Esophagus (tissue), 2 donors: ENCODE measurements at places on chromosomes 11 and 22. TPM values are rescaled to one million over a fixed set of nuclear protein-coding genes. Genes with fewer than 3 reads are reported as not detected.

Gene OR6A2
- not detected for polyA plus RNA-seq

Gene FOSL1
- polyA plus RNA-seq = 26.7 TPM

Gene GLB1L3
- 0.04 TPM for polyA plus RNA-seq

Gene CNGA4
- 0.06 TPM for polyA plus RNA-seq

Gene DEPDC5
- polyA plus RNA-seq = 10.8 TPM

Gene ROM1
- 10.5 TPM for polyA plus RNA-seq

Gene SLC1A2
- polyA plus RNA-seq = not detected

Gene NEFH
- 0.16 TPM for polyA plus RNA-seq

Gene SYT12
- 0.53 TPM for polyA plus RNA-seq

Gene AQP11
- 0.06 TPM for polyA plus RNA-seq

Gene MIF
- 706 TPM for polyA plus RNA-seq

Gene TRIM29
- 943 TPM for polyA plus RNA-seq

Gene TYR
- not detected for polyA plus RNA-seq

Gene LGALS12
- 0.04 TPM for polyA plus RNA-seq

Gene SLC22A24
- not detected for polyA plus RNA-seq

Gene RELA
- polyA plus RNA-seq = 40.0 TPM

Gene PICK1
- polyA plus RNA-seq = 25.6 TPM

Gene GAS2L1
- polyA plus RNA-seq = 25.2 TPM

Gene OR2AT4
- not detected for polyA plus RNA-seq

Gene ARHGAP8
- polyA plus RNA-seq = 11.2 TPM

Gene BCO2
- 11.1 TPM for polyA plus RNA-seq

Gene ELP4
- polyA plus RNA-seq = 15.5 TPM

Gene ADAMTS8
- 3.1 TPM for polyA plus RNA-seq

Gene ARHGEF12
- 15.3 TPM for polyA plus RNA-seq

Gene SPI1
- polyA plus RNA-seq = 6.8 TPM

Gene TMPRSS4
- 129 TPM for polyA plus RNA-seq

Gene HEPN1
- polyA plus RNA-seq = not detected

Gene SYT8
- polyA plus RNA-seq = 38.9 TPM

Gene PGA5
- polyA plus RNA-seq = 3.2 TPM

Gene CNTF
- polyA plus RNA-seq = 0.24 TPM

Gene POU2AF2
- polyA plus RNA-seq = not detected

Gene NXPE4
- 0.01 TPM for polyA plus RNA-seq

Gene NRGN
- 3.1 TPM for polyA plus RNA-seq

Gene OR52B2
- polyA plus RNA-seq = not detected

Gene MIEF1
- polyA plus RNA-seq = 4.2 TPM

Gene SOX10
- polyA plus RNA-seq = 0.99 TPM

Gene RDX
- polyA plus RNA-seq = 14.4 TPM

Gene FOLR2
- 2.8 TPM for polyA plus RNA-seq

Gene FXYD2
- polyA plus RNA-seq = 1.0 TPM

Gene CDC42BPG
- polyA plus RNA-seq = 17.5 TPM
